ENCODE measurements at places on chromosomes 5 and 9.
A peak's percentile ranks its signal among the peaks of the same experiment; 100 is the strongest.

DNA sequence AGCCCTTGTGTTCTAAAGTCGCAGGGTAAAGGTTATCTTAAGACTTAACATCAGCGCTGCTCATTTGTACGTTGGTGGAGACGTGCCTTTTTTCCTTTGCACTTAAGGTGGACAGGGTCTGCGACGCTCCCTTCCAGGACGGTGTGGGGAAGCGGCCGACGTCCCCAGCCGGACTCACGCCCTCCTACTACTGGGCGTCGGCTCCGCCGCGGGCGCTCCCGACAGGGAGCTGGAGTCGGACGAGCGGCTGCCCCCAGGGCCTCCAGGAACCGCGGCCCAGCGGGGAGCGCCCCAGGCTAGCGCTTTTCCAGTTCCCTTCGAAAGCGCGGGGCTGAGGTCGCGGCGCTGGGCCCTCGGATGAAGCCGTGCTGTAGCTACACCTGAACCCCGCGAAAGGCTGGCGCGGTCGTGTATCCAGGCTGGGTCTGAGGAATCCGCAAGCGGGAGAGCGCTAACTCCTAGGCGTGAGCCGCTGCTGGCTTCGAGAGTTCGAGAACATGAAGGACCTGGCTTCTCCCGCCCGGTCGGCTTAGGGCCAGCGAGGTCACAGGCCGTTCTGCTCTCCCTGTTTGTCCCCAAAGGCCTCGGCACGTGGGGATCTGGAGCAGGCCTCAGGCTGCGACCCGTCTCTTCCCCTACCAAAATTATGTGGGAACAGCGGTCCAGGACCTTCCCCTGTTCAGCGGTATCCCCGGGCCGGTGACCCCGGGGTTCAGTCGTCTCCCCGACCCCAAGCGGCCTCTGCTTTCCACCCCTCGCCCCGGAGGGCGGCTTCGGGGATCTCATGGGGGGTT lies 3.8 kb upstream of the DMRT3 start:
- DNase-seq, result no peak

DNA sequence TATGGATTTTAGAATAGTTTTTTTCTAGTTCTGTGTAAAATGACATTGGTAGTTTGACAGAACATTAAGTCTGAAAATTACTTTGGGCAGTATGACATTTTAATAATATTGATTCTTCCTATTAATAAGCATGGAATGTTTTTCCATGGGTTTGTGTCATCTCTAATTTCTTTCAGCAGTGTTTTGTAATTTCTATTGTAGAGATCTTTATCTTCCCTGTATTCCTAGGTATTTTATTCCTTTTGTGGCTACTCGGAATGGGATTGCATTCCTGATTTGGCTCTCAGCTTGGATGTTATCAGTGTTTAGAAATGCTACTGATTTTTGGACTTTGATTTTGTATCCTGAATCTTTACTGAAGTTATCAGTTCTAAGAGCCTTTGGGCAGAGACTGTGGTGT lies 420.4 kb downstream of the KIAA0825 start:
- DNase-seq, result no peak

DNA sequence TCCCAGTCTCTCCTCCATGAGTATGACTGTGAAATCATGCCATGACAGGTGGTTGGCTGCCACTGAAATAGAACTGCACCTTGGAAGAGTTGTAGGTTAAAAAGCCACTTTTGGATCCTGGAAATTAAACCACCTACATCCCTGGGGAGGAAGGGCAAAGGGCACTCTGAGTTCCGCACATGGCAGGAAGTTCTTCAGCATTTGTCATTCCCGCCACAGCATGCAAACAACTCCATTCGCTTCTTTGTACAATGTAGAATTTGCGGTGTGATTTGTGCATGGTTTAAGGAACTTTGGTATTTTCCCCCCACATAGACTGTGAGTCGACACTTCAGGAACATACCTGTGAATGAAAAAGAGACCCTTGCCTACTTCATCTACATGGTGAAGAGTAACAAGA lies 9.8 kb downstream of the SAP30L start:
- DNase-seq, result no peak

DNA sequence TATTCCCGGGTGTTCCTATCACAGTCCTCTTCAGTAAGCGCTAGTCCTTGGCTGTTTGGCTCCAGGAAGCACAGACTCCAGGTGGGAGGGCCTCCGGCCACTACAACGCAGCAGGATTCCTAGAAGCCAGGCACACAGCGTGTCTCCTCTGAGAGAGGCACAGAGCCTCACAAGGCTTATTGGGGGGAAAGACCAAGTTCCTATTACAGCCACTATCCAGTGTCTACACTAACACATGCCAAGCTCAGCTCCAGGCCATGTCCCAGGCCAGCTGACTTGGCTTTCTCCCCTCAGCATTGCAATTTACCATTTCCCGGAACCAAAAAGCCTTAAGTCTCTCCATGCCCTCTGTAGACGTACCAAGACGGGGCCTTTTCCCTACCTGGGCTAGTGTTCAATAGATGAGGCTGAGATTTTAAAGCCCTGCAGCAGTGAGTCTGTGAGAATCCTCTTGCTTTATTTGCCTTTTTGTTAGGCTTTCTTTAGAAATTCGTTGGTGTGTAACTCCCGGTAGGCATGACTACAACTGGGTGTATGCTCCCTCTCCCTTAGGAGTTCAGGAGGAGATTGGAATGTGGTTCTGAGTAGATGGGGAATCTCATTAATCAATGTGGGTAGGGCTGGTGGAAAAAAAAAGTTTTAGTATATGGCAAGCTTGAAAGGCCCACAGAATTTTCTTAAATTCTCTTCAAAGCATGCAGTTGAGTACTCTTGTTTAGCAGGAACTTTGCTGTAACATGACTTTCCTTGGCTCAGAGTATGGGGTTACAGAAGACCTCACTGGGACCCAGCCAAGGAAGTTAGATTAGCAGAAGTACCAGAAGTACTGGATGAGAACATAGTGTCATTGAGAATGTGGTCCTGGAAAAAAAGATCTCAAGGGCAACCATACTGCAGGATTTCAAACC lies 84.3 kb upstream of the SLC1A3 start:
- DNase-seq, result peak; percentile 35

GRCh38 chr5:14142202-14142826 lies 828 bp upstream of the TRIO start:
- DNase-seq, result no peak

Data from astrocyte of the hippocampus (primary cell).